ENCODE measurements at places on chromosomes 3 and 15.

DNA sequence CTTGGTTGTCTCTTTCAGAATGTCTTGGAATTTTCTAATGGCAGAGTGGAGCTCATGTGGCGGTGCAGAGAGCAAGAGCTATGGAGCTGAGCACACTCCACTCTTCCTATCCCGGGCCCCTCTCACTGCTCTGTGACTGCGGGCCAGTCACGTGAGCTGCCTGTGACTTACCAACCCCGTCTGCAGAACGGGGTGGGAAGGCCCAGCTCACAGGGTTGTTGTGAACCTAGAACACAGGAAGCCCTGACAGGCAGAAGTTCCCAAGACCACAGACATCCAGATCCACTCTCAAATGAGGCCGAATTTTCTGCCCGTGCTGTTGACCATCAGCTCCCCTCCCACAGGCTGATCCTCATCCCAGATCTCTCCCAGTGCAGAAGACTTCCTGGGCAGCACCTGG is 35.5 kb upstream of the PLXNA1 start:
- no peak for DNase-seq

- DNase-seq, result no peak
Measured at GRCh38 chr3:100682854-100683760, 26.2 kb upstream of the TFG start.

DNA sequence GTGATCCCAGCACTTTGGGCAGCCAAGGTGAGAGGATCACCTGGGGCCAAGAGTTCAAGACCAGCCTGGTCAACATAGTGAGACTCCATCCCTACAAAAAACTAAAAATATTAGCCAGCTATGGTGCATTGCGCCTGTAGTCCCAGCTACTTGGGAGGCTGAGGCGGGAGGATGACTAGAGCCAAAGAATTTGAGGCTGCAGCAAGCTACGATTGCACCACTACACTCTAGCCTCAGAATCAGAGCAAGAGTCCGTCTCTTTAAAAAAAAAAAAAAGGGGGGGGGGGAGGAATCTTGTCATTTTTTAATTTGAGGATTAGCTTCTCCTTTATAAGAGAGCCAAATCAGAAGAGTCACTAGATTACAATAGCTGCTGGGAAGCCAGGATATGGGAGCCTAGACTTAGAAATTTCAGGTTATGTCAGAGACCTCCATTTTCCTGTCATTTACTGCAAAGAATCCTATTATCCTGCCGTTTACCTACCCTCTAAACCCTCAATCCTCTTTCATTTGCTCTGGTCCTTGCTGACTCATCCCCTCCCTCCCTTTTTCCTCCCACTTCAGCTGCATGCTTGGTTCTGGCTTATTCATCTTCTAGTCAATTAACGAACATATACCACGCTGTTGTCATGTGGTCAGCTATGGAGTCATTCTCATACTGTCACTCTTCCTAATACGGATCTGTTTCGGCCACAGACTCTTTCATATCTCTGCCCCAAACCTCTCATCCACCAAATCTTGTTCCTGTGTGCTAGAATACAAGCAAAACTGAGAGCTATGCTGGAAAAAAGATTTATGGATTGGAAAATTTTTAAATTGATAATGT is 83.8 kb upstream of the PPIB start:
- DNase-seq, result no peak

GRCh38 chr3:13501958-13502790 is 22.1 kb downstream of the HDAC11 start:
- DNase-seq, result no peak

- DNase-seq, result no peak
Measured at GRCh38 chr15:45435124-45435903, 57.0 kb upstream of the GATM start.

DNA sequence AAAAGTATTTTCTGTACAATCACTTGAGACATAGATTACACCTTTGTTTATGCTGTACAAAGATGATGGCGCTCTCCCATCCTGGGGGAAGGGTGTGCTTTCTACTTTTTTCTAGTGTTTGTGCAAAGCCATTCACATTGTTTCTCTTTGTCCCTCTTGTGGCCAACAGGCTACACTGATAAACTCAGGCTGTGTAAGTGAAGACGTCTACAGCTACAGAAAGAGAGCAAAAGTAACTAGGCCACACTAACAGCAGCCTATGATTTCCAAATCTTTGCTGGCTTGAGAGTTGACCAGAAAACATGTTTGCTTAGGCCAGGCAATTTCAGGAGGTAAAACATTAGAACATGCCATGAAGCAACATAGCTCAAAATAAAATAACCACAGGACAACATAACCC is 75.1 kb downstream of the FOXB1 start:
- no peak for DNase-seq

DNA sequence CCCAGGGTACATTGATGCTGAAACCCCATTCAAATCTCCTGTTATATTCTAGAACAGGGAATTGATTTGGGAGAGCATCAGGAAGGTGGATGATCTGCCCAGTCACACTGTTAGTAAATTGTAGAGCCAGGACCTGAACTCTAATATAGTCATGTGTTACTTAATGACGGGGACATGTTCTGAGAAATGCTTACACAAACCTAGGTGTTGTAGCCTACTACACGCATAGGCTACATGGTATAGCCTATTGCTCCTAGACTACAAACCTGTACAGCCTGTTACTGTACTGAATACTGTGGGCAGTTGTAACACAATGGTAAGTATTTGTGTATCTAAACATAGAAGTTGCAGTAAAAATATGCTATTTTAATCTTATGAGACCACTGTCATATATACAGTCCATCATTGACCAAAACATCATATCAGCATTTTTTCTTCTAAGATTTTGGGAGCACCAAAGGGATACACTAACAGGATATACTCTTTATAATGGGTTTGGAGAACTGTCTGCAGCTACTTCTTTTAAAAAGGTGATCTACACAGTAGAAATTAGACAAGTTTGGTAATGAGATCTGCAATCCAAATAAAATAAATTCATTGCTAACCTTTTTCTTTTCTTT is 5.8 kb downstream of the B2M start:
- no peak for DNase-seq

- DNase-seq, result no peak
Measured at GRCh38 chr3:154280161-154280560, 44.1 kb downstream of the DHX36 start.

GRCh38 chr3:140388202-140388922 is 289.5 kb upstream of the TRIM42 start:
- no peak for DNase-seq

- no peak for DNase-seq
Measured at GRCh38 chr3:109644746-109645145, 307.4 kb upstream of the DPPA4 start.

GRCh38 chr3:101720851-101721840 is 3.3 kb upstream of the CEP97 start:
- no peak for DNase-seq

- no peak for DNase-seq
Measured at GRCh38 chr15:73165844-73166243, 113.6 kb downstream of the NEO1 start.

Data from stimulated activated CD8-positive, alpha-beta memory T cell treated with anti-CD3 and anti-CD28 coated beads, Interleukin-4, amount 100 ng/mL, for 1 hour (primary cell).